Anterior cingulate cortex (tissue), 58 donors: ENCODE measurements at places on chromosomes 7 and 10.

DNA sequence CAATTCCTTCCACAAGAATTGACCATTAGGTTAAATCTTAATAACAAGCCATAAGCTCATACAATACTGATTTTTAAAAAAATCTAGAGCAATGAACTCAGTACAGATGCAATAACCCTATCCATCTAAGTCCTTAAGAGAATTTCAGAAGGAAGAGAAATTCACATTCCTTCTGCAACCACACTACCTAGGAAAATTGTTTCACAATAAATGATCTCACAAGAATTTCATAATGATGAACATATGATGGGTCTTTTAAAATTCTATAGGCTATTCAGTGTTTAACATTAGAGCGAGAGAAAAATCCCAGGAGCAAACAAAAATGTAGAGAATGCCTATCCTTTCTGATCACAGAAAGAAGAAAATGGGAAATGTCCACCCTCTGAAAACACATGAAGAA, 70.0 kb upstream of the MAGI2 start:
- no peak for DNase-seq

DNA sequence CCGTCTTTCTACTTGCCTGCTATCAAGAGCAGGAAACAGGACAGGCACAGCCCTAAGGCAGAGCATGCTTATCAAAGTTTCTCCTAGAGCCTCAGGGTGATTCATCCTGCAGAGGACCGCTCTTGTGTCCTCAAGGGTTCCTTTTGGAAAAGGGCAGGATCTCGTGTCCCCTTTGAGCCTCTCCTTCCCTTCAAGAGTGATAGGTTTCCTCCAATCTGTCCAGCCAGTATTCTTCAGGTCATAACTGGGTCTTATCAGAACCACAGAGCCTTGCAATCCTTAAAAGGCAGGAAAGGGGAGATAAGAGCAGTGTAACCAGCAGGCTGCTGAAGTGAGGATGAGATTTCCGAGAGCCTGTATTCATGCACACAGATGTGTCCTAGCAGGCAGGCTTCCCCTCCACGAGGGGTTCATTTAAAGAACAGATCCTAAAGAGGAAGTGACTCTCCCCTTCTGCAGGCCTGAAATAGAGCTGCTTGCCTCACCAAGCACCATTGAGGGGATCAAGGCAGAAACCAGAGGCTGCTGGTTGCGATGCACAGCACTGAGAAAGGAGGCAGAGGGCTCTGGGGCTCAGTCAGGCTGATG, 90.5 kb upstream of the SVIL start:
- no peak for DNase-seq

GRCh38 chr7:1669954-1670893, at the start of gene ELFN1:
TSS of gene ELFN1 (plus strand) at chr7:1670277. CDS start at chr7:1744597, 74,320 bp downstream.
- DNase-seq: no peak

- DNase-seq: no peak
Measured at GRCh38 chr7:157458254-157458633, 121.4 kb downstream of the DNAJB6 start.

- DNase-seq: no peak
Measured at GRCh38 chr7:78114993-78115392, 316.4 kb downstream of the PHTF2 start.

DNA sequence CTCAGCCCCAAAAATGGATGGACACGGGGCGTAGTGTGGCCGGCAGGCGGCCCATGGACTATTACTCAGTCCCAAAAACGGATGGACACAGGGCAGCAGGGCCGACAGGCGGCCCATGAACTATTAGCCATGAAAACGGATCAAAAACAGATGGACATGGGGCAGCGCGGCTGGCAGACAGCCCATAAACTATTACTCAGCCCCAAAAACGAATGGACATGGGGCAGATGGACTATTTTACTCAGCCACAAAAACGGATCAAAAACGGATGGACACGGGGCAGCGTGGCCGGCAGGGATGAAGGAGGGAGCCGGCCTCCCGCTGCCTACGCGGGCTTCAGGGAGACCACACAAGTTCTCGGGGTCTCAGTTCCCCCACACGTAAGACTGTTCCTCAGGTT, 32.9 kb downstream of the GPER1 start:
- no peak for DNase-seq

GRCh38 chr7:94313926-94314325, 80.8 kb upstream of the COL1A2 start:
- no peak for DNase-seq

DNA sequence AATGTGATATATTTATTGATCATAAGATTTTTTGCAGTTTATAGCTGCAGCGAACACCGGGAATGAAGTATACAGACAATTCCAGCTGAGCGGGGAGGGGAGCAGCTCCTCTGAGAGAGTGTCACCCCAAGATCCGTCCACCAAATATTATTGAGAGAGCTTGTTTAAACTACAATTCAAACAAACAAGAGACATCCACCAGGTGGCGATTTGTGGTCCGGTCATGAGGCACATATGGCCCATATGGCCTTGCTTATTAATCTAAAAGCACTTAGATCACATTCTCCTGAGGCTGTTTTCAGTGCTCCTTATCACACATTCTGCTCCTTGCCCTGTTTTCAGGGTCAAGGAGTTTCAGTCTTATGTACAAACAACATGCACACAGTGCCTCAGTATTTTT, 83.1 kb downstream of the THSD7A start:
- DNase-seq: no peak

DNA sequence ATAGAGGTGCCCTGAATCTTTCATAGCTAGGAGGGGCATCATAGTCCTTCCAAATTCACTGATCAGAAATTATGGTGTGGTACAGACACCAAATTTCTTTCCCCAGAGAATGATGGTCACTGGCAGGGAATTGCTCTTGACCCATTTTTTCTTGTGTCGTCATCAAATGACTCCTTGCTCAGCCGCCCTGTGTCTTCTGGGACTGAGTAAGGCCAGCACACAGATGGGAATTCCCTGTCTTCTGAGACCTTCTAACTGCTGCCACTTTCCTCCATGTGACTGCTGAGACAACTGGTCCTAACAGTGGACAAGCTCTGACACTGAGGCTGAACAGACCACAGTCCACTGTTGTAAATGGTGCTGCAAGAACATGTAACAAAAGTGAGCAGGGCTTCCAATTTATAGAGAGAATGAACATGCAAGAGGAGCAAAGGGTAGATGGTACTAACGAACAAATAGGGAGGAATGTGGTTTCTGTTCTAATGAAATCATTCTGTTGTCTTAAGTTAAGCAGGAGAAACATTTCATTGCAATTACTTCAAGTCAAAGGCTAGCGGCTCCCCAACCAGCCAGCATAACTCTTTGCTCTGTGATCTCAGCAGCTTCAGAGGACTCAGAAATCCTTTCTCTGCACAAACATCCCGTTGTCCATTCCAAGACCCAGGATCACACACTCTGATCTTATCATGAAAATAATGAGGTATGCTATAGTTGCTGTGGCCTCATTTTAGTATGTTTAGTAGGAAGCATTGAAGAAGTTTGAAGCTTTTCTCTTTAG, 235.9 kb upstream of the PRSS1 start:
- DNase-seq: no peak
